Amniotic stem cell (primary cell): ENCODE measurements at places on chromosomes 4 and X.

DNA sequence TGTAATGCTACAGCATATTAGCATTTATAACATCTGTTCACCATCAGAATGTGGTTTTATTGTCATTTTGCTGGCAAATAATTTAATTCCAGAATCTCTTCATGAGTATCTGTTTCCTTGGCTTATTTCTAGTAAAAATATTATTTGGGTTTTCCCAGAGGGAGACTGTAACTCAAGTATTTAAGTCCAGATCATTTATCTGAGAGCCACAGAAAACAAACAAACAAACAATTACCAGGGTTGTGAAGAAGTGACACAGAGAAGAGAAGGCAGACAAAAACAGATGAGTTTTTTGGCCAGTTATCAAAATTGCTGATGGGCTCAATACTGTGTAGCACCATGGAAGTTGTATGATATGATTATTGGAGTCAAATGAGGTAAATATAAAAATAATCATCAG is 515.1 kb downstream of the TECRL start:
- DNase-seq, result no peak

DNA sequence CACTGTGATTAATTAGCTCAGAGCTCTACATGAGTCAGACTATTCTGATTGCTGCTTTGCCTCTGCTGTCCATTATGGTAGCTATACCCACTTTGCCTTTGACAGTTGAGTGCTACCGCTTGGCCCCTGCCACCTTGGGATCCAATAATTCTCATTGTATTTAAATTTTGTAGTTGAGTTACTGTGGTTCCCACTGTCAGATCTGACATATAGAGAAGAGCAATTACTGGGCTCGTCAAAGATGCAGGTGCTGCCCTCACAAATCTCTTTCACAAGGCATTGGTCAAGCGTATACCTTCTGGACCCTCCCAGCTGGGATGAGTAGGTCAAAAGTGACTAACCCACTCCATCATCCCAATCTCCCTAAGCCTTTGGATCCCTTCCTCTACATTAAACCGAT is 18.3 kb upstream of the PRDM8 start:
- DNase-seq, result no peak

DNA sequence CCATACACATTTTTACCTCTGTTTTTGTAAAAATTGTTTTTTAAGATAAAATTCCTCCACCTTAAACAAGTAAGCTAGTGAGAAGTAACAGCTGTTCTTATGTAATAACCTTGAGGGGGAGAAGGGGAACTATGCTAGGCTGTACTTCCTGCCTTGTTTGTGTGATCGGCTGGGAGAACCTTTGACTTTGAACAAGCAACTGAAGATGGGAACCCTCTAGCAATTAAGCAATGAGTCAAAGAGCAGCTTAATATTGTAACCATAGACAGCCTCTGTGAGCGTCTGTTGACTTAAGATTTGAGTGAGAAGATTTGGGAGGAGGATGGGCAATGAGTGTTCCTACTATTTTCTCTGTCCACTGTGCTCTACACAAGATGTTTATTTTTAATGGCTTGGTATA is 135.1 kb downstream of the SCLT1 start:
- DNase-seq, result no peak

DNA sequence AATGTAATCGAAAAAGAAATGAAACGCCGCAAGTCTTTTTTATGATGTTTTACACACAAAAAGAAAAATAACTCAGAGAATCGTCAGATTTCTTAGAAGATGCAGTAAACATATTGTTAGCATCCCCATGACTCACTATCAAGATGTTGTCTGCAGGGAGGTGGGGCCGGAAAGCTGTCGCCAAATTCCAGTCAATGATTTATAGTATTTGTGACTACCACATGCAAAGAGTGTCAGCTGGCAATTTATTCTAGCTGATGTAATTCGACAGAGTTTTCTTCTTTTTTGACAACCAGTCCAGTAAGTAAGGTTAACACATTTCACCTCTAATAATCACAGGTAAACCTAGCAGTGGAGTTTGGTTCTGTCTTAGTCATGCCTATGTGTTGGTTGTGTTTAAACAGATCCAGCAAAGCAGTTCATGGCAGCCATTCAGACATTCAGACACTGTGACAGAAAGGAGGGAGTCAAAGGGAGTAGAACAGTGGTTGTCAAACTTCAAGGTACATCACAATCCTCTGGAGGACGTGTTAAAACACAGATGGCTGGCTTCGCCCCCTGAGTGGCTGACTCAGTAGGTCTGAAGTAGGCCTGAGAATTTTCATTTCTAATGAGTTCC is 19.8 kb upstream of the PPP1R2C start:
- no peak for DNase-seq

DNA sequence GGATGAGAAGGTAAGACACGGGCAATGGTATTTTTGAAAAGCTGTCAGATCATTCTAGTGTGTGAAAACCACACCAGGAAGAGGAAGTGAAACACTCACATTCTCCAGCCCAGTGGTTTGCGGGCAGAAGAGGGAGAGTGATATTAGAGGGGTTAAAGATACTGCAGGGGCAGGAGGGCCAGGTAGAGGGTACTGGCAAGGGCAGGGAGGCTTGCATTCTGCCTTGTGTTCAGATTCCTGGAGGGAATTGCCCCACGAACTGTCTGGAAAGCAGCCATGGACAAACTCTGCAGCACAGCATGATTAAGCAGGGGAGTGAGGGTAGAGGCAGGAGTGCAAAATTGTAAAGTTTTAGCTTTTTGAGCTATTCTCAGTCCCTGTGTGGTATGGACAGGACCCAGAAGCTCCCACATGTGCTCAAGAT is 30.9 kb downstream of the NIPAL1 start:
- no peak for DNase-seq

DNA sequence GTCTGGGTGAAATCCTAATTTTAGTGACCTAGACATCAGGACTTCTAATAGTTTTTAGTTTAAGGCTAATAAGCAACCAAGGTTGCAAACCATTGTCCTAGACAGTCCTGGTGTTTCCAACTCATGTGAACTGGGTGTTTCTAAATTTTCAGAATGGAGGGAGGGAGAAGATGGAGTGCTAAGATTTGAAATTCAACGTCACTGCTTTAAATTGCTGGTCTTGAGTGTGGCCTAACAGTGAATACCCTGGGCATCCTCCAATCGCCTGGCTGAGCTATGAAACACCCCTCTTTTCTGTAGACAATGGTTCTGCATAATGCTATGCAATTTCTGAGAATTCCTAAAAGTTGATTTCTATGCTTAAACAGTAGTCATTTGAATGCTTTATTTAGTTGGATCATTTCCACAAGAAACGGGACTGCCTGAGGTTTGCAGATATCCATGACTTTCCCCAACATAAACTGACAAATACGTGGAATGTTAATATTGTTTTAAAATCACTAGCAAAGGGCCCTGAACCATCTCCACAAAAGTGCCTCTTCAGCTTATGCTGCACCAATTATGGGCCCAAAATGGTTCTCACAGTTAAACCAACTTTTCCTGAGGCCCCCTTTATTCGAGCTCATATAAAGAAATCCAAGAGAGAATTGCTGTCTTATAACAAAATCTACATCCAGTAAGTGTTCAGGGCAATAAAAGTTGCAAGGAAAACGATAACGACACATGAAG is 1.1 kb downstream of the FBXL5 start:
- no peak for DNase-seq

GRCh38 chrX:20442597-20442996 is 175.9 kb upstream of the RPS6KA3 start:
- DNase-seq, result peak; percentile 11

DNA sequence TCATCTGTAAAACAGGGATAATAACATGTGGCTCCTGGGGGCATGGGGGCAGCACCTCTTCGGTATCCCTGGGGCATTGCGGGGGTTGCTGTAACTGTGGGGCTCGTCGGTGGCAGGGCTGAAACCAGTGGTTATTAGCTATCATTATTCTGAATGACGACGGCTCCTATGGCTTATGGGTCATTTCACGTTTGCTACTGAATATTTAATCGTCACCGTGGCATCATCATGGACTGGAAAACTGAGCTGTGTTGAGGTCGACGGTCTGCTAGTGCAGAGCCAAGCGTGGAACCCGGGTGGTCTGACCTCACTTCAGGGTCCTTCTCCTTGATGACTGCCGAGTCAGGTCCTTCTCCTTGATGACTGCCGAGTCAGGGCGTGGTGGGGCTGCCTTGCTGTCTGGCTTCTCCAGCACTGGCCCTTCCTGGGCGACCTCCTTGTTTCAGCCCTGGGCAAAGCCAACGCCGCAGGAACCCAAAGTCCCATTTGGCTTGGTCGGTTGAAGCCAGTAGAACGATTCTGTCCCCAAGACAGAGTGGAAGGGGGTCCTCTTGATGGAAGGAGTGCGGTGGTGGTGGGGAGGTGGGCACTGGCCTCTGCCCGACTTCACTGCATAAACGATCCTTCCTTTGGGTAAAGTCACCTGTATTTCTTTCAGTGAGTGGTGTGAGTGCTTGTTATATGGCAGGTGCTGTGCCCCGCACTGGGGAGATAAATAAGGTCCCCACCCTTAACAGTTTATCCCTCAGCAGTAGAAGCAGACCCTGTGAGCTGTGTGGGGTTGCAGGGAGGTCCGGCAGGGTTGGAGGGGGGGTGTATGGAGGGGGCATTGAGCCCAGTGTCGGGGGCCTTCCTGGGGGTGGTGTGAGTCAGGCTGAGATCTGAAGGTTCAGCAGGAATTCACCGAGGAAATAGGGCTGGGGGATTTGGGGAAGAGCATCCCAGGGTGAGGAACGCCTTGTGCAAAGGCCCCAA is 40.8 kb downstream of the PSAPL1 start:
- DNase-seq, result no peak

DNA sequence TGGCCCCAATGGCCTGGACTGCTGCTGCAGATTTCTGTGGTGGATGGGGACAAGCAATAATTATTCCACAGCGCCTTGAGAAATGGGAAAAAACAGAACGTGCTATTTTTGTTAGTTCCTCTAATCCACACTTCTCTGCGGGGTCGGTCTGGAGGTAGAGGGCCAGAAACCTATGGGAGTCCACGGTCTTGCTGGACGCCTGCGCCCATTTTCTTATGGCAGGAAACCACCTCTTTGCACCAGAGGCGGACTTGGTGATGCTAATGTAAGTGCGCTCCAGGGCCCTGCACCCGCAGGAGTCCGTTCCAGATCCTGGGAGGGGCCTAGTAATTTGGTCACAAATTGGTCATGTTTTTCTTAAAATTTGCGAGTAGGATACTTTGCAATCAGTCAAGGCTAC is 25.9 kb upstream of the CLDN24 start:
- DNase-seq, result no peak

DNA sequence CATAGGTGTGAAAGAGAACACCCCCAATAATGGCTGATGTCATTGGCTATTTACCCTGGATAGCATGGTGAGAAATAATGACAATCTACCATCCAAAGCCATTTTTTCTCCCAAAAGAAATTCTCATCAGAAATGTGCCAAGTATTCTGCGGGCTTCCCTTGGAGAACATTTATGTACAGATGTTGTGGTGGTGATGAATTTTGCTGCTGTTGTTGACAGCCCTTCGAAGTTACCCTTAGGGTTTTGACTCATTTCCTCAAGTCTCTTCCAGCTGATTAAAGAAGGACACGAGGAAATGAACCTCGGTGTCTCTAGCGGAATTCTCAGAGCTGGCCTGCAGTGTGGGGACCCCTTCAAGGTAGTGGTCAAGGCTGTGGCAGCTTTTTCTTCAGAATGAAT is 3.4 kb downstream of the KIT start:
- DNase-seq, result peak; percentile 34

GRCh38 chr4:176217510-176217909 is 22.1 kb upstream of the SPATA4 start:
- DNase-seq, result no peak

DNA sequence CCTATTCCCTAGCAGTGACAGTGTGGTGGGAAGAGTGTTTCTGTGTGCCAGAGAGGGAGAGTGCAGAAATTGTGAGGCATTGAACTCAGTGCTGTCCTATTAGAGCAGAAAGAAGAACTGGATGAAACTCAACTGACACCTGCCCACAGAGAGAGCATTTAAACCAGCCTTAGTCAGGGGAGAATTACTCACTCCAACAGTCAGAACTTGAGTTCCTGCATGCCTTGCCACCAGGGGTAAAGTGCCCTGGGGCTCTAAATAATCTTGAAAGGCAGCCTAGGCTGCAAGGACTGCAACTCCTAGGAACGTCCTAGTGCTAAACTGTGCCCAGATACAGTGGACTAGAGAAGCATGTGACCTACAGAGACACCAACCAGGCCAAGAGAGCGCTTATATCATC is 12.8 kb downstream of the CYSLTR1 start:
- DNase-seq, result no peak

GRCh38 chrX:17674601-17675000 is 62.7 kb upstream of the SCML1 start:
- no peak for DNase-seq

DNA sequence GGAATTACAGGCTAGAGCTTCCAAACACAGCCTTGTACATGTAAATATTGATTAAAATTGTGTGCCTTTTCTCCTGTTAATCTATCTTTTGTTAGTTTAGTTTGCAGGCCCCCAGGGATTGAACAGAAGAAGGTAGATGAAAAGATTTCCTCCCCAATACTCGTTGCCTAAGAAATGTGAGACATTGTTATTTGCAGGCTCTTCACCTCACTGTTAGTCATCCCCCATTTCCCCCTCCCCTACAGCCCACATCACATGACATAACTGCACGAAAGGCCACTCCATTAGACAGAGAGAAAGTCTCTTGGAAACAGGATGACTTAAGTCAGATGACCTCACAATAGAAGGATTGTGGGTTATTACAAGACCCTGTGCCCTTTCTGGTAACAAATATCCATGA is 13.3 kb upstream of the MID1 start:
- peak; percentile 27 for DNase-seq

DNA sequence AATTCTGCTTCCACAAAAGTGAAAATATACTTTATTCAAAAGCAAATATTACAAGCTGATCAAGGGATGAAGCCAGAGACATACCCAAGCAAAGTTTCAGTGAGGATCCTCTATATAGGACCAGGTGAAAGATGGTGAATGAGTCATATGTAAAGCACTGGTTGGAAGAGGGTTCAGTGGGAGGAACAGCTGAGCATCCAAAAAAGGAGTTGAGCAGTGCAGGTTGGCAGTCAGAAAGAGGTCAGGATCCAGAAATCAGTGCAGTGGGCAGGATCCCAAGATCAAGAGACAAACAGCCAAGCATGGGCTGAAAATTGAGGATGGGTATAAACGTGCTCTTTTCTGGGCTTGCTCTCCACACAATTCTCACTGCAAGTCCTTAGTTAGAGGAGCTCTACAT is 30.3 kb downstream of the OTC start:
- no peak for DNase-seq

DNA sequence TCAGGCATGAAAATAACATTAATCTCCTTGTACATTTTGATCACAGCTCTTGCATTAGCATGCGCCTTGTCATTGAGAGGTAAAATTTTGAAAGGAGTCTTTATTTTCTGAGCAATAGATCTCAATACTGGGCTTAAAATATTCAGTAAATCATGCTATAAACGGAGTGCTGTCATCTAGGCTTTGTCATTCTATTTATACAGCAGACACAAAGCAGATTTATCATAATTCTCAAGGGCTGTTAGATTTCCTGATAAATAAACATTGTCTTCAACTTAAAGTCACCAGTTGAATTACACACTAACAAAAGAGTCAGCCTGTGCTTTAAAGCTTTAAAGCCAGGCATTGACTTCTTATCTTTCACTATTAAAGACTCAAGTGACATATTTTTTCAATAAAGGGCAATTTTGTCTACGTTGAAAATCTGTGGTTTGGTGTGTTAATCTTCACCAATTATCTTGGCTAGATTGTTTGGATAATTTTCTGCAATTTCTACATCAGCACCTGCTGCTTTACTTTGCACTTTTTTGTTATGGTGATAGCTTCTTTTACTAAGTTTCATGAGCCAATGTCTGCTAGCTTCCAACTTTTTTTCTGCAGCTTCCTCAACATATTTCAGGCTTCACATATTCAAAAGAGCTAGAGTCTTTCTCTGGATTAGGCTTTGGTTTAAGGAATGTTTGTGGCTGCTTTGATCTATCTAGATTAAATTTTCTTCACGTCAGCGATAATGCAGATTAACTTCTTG is 27.9 kb upstream of the UGT2B4 start:
- DNase-seq, result no peak
